ENCODE measurements at places on chromosomes 6 and 20.

GRCh38 chr6:15213838-15214400 lies 31.9 kb upstream of the JARID2 start:
- no peak for DNase-seq

GRCh38 chr6:3527651-3527977 lies 70.8 kb upstream of the SLC22A23 start:
- DNase-seq, result no peak

DNA sequence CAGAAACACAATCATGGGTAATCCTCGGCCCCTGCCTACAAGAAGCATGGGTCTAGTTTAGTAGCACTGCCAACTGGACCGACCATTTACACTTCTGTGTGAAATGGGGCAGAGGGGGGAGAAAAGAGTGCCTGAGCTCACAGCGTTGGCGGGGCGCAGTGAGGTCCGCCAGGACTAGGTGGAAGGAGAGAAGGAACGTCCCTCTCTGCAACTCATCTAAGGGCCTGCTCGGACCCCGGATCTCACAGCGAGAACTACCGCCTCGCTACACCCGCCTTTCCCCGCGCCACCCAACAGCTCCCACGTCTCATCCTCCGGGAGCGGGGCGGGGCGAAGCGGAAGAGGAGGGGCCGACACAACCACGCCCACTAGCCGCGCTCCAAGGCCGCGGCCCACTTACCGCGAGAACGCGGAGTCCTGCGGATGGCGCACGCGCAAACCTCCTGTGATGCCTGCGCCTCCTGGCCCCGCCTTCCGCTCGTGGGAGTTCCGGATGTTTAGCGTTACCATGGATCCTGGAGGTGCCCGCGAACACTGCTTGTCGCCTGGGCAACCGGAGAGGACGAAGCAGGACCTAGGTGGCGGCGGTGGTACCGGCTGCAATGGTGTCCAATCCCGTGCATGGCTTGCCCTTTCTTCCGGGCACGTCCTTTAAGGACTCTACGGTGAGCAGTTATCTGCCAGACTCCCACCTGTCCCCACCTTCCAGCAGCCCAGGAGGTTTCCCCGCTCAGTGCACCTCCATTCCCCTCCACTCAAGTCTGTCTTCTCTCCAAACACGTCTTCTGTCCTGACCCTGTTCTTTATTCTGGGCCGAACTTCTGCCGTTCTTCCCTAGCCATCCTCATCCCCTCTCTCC lies at the start of gene EFHC1:
TSS of gene EFHC1 (plus strand) at position 534 of the 859 bp plus-strand sequence. CDS start at position 603, 69 bp downstream.
- DNase-seq, result peak; percentile 98

- no peak for DNase-seq
Measured at GRCh38 chr20:32968478-32969241, 35.6 kb downstream of the SUN5 start.

DNA sequence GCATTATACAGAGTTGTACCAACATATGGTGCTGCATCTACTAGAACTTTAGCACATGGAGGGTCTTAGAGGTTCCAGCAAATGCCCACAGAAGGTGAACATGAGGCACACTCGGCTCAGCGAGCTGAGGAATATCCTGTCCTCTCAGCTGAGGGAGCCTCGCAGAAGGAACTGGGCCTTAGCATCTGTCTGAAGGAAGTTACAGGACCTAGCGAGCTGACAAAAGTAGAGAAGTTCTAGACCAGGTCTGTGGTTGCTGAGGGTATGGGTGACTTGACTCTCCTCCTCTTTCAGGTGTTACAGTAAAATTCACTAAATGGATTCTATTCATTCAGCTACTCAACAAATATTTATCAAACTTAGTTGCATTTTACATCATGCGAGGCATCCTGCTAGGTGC lies 157.2 kb downstream of the ZDHHC14 start:
- DNase-seq, result no peak

DNA sequence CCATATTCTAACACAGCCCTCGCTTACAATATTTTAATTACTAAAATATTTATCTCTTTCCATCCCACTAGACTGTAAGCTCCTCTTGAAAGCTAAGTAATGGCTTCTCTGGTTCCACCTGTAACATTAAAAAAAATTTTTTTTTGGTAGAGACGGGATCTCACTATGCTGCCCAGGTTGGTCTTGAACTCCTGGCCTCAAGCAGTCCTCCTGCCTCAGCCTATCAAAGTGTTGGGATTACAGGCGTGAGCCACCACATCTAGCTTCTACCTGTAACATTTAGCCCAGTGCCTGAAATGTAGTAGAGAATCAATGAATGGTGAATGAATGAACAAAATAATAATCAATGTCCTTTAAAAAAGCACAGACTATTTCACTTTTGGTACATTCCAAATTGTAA lies 28.8 kb downstream of the DEK start:
- no peak for DNase-seq

- DNase-seq, result no peak
Measured at GRCh38 chr6:158092806-158093205, 75.3 kb downstream of the SERAC1 start.

DNA sequence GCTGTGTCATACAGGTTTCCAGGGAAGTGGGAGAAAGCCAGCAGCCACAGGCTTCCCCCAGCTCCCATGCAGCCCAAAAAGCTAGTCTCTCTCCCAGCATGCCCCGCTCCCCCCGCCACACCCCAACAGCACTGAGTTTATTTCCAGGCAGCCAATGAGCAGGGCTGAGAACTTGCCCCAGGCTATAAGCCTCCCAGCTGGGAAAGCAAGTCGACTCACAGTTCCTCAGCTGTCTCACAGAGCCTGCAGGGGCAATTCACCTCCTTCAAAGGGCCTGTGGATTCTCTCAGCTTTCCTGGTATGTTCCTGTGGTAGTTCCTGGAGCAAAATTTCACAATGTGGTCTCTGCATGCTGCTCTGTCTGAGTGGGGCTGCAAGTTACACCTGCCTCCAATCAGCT lies 34.2 kb downstream of the PAX1 start:
- no peak for DNase-seq

DNA sequence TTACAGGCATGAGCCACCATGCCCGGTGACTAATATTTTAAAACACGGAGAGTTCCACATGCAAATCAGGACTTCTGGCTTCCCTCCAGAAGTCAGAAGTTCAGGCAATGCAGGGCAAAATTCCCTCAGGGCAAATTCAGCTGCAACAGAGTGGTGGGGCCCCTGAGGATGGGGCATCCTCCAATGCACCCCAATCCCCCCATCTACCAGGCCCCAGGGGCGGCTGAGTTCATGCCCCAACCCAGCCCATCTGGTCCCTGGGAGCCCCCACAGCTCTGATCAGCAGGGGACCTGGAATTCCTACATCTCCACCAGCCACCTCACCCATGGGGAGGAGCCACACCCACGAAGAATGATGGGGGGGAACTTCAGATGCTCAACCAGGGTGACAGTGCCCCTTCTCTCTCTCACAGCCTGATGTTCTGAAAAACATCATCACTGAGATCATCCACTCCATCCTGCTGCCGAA lies 22.6 kb downstream of the BPIFB1 start:
- no peak for DNase-seq

- peak; percentile 15 for DNase-seq
Measured at GRCh38 chr20:8305449-8305978, 173.4 kb downstream of the PLCB1 start.

- DNase-seq, result no peak
Measured at GRCh38 chr6:2773449-2773848, 8.3 kb downstream of the WRNIP1 start.

DNA sequence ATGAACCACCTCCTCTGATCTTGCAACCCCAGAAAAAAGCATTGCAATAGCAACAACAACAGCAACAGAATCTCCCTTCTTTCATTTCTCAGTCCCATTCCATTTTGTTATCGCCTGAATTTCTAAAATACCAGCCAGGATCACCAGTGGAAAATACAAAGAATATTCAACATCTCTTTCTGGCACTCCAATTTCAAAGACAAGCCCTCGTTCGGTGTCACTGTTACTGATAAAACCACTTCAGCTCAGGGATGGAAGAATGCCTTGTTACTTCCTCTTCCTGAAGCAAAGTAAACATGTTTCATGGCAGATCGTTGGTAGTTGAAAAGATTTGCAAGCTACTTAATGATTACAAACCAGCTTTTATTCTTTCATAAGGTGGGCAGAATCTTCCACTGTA lies 94.0 kb upstream of the SPTLC3 start:
- DNase-seq, result no peak

GRCh38 chr20:19757487-19758132 lies 448 bp upstream of the RIN2 start:
- peak; percentile 90 for DNase-seq

- no peak for DNase-seq
Measured at GRCh38 chr6:39453241-39453640, 130.7 kb upstream of the KCNK16 start.

DNA sequence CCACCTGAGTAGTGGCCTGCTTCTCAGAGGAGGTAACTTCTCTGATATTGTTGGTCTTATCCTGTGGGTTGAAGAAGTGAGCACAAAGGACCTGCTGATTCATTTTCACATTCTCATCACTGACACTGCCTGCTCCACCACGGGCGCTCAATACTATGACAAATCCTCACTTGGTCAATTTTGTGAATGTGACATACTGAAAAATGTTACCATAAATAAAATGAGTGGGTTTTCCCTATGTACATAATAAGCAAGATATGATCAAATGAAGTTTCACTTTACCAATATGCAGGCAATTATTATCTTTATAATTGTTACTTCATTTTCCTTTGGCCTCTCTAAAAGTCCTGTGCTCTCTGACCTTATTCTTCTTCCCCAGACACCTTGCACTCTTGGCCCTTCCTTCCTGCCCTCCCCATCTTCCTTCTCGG lies 71.5 kb upstream of the RIPOR2 start:
- DNase-seq, result no peak

GRCh38 chr20:1857466-1857865 lies 37.7 kb upstream of the SIRPA start:
- DNase-seq, result no peak

DNA sequence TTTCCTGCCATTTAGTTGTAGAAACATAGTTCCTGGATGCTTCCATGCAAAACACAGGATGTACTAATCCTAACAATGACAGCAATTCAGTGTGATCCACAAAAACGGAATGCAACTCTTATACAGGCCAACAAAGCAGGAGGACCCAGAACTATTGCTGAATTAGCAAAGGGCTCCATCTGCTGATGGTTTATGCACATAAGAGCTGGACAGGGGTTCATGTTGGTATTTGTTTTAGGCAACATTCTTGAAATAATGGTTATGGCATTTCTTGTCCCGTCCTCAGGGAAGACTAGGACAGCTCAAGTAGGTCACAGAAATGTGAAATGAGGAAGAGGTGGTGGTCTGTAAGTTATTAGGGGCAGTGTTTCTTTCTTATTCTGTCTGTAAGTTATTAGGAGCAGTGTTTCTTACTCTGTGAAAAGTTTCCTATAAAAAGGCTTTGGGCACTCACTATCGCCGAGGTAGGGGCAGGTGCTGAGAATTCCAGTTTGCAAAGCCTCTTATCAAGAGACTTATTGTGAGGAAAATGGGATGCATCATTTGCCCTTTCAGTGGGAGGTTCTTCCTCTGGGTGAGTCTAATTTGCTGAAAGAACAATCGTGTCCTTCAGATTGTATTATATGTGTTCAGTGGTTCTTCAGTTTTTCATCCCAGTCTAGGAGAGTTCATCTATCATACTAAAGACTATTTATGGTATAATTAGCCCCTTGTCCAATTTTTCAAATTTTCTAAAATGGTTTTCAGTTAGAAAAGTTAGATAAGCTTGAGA lies 171.1 kb downstream of the MCHR2 start:
- no peak for DNase-seq

GRCh38 chr6:112100561-112100960 lies 13.2 kb downstream of the FAM229B start:
- DNase-seq, result no peak

DNA sequence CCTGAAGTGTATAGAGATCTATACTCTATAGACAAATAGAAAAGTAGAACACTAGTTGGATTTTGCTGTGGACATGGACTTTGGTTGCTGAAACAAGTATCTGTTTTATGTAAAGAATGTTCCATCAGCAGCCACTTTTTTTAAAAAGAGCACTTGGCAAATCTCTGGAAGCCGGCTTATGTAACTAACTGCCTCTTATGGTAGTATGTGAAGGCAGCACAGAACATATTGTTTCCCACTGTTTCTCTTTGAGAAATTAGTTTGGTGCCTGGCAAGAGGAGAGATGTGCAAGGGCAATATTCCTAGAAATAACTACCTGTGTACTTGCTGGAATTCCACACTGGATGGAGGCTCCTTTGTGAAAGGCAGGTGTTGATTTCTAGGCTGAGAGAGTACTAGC lies 242.3 kb upstream of the PREP start:
- no peak for DNase-seq

GRCh38 chr6:139699335-139699734 lies 324.9 kb upstream of the CITED2 start:
- no peak for DNase-seq

GRCh38 chr20:697826-698225 lies 22.2 kb upstream of the SCRT2 start:
- no peak for DNase-seq

GRCh38 chr6:164825386-164825785 lies 484.0 kb downstream of the C6orf118 start:
- DNase-seq, result no peak

DNA sequence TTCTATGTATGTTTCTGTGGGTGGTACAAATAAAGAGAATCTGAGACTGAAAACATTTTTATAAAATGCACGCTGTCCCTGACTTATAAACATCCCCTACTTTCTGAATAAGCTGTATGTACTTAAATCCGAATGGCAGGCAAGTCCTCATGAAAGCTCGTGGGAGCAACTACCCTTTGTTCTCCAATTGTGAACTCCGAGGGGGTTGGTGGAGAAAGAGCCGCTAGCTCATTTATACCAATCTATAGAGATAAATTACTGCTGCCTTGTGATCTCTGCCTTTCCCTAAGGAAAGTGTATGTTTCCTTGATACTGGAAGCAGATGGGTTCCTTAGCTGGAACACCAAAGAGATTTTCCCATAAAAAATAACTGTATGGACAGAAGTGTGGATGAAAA lies 84.5 kb downstream of the GJA10 start:
- no peak for DNase-seq

DNA sequence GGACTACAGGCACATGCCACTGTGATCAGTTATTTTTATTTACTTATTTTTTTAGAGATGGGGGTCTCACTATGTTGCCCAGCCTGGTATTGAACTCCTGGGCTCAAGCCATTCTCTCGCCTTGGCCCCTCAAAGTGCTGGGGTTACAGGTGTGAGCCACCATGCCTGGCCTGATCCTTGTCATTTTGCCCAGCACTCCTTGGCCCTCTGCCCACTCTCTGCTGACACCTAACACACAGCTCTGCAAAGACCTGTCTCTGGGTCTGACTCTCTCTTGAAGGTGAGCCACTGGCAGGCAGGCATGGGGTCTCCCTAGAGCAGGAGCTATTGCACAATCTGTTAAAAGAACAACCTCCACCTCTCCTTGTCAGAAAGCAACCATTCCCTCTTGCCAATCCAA lies 155.6 kb downstream of the ZFP64 start:
- DNase-seq, result no peak

- no peak for DNase-seq
Measured at GRCh38 chr6:18053078-18053477, 65.6 kb upstream of the KIF13A start.

GRCh38 chr6:164911873-164912580 lies 397.4 kb downstream of the C6orf118 start:
- no peak for DNase-seq

GRCh38 chr6:19690325-19691075 lies 146.7 kb upstream of the ID4 start:
- DNase-seq, result no peak

GRCh38 chr6:110886555-110887167 lies 12.1 kb downstream of the AMD1 start:
- no peak for DNase-seq
